ENCODE measurements at places on chromosomes 12 and 14. TPM values are rescaled to one million over a fixed set of nuclear protein-coding genes. Genes with fewer than 3 reads are reported as not detected.

DNA sequence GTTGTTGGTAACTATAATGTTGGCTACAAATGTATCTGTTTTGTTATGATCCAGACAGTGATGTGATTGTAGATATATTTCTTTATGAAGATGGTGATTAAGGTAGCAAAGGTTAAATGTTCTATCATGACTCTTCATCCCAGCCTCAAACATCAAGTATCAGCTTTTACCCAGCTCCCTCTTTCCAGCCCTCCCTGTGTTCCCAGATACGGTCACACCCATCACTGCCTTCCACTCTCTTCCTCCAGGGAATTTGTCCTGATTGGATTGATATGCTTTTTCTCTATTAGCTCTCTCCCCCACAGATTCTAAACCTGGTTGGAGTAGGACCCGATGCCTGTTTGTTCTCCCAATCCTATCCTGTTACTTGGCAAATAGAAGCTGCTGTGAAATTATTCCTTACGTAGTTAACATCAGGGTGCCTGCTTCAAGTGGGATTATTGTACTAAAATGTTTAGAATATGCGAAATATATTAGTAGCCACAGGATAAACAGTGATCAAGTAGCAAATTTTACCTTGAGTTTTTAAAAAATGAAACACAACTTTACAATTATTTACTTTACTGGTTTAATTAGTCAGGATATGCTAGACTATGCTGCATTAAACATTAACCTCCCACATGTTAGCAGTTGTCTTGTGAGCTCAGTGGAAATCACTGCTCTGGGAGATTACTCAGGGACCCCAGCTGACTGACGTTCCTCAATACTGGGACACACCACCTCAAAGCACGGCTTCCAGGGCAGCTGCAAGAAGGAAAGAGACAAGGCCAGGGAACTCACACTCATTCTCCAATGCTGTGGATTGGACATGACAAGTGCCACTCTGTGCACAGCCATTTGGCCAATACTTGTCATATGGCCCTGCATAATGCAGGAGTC, 165.3 kb downstream of the ALX1 start:
- DNase-seq, result no peak

DNA sequence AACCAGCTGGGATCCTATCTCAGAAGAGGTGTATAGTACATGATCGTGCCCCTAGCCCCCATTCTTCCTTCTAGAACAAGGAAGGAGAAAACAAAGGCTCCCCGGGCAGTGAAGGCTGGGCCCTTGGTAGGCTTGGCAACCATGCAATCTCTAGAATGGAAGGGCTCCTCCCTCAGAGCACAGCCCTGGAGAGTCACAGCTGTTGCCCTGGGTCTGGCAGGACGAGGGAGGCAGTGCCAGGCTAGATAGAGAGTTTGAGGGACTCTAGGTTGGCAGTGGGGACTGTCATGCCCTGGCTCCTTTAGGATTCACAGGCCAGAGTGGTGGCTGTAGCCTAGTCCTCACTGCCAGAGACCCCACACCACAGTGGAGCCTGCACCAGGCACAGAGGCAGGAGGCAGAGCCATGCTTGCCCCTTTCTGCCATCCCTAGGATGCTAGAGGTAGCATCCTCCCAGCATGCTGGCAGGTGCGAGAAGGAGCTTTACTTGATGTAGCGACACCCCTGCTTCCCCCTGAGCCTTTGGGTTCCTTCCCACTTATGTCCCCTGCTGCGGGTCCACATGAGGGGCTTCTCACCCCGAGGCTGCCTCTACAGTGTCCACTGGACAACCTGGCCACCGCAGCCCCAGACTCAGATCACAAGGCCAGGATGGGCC, 33.4 kb upstream of the CIPC start:
- DNase-seq, result no peak

DNA sequence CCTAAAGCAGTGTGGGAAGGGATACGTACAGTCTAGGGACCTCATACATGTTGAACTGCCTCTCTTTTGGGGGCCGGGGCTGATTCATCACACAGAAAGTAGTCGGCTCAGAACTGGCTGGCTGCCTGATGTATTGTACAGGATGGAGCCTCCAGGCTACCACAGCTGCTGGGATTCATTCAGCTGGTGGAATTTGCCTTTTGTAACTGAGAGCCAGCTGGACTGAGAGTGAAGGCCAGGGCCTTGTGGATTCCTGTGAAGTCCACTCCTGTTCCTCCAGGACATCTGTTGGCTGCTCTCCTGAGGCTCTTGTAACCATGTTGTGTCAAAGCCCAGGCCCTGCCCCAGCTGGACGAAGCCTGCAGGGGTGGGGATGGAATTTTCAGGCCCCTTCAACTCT, 116.3 kb upstream of the PRICKLE1 start:
- DNase-seq, result peak; percentile 75

Gene CAPRIN2
- total RNA-seq, result 26.5 TPM

GRCh38 chr14:67962215-67962644, 142.7 kb downstream of the RAD51B start:
- no peak for DNase-seq

DNA sequence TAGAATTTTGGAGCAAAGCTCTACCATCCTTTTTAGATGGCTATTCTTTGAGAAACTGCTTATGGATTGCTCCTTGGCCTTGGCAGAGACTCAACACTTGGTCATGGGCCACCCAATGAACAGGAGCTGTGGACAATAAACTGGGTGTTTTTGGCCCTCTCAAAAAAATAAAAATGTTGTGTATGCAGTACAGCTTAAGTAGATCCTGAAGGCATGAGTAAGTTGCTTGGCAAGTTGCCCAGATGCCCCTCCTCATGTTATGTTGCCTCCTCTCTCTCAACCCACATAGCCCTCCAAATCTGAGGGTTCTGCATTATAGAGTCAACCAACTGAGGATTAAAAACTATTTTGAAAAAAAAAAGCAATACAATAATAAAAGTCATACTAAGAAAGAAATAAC, 124.9 kb downstream of the ATP23 start:
- DNase-seq, result no peak

DNA sequence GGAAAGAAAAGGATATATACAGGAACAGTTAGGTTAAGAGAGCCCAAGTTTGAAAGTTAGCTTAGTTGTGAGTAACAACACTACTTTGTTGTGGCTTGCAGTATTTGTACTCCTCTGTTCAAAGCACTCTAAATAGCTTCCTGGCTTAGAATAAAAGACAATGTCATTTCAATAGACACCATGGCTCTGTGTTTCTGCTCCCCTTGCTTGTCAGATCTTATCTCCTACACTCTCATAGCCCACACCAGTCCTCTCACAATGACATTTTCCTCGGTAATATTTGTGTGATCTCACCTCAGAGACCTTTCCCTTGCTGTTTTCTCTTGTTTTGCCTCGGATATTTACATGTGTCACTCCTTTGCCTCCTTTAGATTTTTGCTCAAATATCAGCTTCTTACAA, 418.4 kb downstream of the MDGA2 start:
- DNase-seq, result no peak

GRCh38 chr12:106902053-106902452, 53.7 kb upstream of the TMEM263 start:
- DNase-seq, result no peak

DNA sequence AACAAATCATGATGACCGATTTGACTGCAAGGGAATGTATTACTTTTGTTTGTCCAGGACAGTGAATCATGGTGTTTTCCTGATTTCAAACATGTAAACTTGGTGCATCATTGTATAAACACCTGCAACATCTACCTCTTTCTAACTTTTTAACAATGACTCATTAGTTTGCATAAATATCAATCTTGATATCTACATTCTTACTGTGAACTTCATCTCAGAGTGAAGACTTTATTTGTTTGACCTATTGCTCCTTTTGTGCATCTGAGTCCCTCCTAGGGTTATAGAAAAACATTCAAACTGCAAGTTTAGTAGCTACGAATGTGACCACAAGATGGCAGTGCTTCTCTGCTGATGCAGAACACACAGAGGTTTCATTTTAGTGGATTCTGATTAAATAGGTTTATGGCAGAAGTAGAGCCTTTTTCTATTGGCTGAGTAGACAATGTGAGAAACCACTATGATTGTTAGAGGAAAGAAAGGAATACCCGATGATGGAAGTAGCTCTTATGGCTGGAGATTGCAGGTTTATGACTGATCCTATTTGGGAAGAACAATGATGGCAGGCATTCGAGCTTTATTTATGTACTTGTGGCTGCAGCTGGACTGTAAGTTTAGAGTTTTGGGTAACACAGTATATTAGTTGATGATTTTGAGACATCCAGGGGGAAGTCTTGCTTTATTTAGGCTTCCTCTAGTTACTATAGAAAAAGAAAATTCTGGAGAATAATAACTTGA, 244.2 kb upstream of the OR4E1 start:
- no peak for DNase-seq

DNA sequence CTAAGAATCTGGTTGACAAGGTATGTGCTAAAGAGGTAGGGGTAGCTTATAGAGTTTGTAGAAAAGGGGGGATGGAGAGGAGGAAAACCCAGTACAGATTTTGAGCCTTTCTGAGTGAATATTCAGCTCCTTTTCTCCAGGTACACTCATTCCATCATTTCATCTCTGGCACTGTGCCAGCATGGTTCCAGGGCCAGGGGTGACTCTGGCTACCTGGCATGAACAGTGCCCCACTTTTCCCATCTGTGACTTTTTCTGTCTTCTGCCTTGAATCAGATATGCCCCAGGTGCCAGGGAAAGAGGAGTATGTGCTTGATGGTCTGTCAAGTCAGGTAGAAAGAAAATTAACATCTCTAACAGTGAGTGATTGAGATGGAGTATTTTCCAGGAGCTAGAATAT, 175.7 kb downstream of the CACNA1C start:
- no peak for DNase-seq

GRCh38 chr14:53927171-53927570, 29.5 kb downstream of the BMP4 start:
- no peak for DNase-seq

Gene METTL3
- 32.5 TPM for total RNA-seq

GRCh38 chr12:107564946-107565345, 120.7 kb upstream of the PWP1 start:
- DNase-seq, result no peak

DNA sequence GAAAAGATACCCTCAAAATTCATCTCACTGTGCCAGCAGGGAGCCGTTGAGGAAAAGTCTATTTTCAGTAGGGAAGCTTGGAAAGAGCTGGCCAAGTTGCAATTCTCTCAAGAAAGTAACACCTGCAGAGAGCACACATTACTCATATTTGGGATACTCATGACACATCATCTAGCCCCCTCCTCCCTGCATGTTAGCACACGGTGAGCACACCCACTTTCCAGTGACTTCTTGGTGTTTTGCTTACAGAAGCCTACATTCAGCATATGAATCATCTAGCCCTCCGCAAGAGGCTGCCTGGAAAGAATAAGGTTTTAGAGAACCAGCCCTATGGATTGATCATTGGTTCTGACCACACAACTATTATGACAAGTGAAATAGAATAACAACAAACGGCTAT, 124.5 kb downstream of the PTPRO start:
- no peak for DNase-seq

- DNase-seq, result no peak
Observed at GRCh38 chr12:83690465-83690864, 1003.8 kb downstream of the TMTC2 start.

DNA sequence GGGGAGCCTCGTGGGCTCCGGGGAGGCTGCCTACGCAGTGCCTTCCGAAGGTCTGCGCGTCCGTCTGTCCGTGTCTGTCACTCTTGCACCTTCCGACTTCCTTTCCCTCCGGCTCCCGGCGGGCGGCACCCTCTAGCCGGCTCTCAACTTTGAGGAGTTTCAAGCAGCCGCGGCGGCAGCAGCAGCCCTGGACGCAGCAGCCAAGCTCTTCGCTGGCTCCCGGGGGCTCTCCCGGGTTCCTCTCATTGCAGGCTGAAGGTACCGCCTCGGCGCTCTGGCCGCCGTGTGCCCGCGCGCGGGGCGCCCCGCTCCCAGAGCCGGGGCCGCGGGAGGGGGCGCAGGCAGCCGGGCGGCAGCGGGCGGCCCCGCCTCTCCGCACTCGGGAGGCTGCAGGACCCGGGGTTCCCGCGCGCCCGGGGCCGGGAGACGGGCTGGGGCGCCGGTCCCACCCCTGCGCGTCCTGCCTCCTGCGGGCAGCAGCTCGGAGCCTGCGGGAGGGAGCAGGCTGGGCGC, at the start of the genes AMIGO2 and PCED1B:
Gene AMIGO2 (minus strand): TSS at position 492 of the 513 bp plus-strand sequence. CDS start 957 bp downstream, outside the sequence.
Gene PCED1B (plus strand): TSS at position 154 of the 513 bp plus-strand sequence. CDS start 155,443 bp downstream, outside the sequence.
- DNase-seq, result peak; percentile 90

GRCh38 chr14:60087668-60088067, 4.1 kb upstream of the PCNX4 start:
- no peak for DNase-seq

Data from aorta (tissue), 5 donors.